Stimulated activated CD4-positive, alpha-beta T cell treated with anti-CD3 and anti-CD28 coated beads, Interleukin-1b, Interleukin-23, amount 100 ng/mL, for 1 hour (primary cell): ENCODE measurements at places on chromosomes 2 and 18.

DNA sequence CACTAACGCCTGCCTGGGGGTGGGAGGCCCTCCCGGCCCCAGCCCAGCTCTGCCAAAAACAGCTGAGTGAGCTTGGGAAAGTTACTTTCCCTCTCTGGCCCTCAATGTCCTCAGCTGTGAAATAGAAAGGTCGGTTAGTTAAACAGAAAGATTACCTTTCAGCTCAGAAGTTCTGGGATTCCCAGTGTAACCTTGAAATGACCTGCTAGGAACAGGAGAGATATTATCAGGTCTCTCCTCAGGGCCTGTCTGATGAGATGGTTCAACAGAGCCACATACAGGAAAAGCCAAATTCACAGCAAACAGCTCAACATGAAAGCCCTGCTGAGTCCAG is 68.8 kb downstream of the LBH start:
- no peak for DNase-seq

DNA sequence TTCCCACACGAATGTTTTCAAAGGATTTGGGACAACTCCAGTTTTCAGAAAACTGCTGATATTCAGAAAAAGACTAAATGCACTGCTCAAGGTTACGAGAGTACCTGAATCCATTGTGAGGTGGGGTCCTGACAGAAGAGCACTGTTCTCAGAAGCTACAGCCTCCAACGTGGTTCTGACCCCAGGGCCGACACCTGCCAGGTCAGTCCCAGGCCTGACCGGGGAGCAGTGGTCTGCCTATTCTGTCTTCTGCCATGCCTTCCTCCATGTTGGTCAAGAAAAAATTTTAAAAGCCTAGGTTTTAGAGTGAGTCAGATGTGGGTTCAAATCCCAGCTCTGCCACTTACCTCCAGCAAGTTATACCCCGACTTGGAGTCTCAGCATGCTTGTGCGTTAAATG is 212.3 kb downstream of the BCL11A start:
- no peak for DNase-seq

- no peak for DNase-seq
Measured at GRCh38 chr2:168002021-168002553, 245.3 kb downstream of the STK39 start.

DNA sequence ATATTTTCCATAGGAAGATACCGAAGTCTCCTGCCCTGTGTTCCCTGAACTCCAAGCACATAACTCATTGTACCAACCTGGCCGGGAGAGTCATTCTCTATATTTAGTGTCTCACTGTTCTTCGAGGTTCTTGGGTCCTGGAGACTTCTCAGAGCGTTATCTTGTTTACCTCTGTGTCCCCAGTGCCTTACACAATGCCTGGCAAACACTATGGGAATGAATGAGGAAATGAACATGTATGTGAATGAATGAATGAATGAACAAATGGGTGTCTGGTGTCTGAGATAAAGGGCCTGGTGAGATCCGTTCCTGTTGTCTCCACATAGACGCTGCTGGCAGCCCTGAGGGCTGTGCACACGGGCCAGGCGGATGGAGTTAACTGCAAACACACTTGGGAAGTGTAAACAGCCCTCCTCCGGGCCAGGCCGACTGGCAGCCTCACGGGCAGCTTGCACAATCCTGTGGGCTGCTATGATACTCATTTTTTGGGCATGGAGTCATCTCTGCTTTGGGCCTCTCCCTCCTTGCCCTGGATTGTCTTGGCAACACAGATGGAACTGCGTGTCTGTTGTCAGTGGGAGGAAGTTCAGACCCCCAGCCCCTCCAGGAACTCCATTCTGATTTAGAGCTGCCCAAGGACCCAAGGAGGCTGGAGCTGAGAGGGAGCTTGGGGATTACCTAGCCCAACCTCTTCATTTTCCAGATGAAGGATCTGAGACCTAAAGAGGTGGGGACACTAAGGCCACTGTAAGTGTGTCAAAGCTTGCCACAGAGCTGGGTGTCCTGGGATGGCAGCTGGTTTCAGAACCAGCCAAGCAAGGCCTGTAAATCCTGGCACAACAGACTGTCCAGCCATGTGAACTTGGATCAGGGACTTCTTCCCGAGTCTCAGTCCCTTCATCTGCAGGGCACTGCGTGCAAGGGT is 124.4 kb downstream of the INHBB start:
- DNase-seq: no peak

- no peak for DNase-seq
Measured at GRCh38 chr2:237509905-237510304, 22.9 kb downstream of the MLPH start.

DNA sequence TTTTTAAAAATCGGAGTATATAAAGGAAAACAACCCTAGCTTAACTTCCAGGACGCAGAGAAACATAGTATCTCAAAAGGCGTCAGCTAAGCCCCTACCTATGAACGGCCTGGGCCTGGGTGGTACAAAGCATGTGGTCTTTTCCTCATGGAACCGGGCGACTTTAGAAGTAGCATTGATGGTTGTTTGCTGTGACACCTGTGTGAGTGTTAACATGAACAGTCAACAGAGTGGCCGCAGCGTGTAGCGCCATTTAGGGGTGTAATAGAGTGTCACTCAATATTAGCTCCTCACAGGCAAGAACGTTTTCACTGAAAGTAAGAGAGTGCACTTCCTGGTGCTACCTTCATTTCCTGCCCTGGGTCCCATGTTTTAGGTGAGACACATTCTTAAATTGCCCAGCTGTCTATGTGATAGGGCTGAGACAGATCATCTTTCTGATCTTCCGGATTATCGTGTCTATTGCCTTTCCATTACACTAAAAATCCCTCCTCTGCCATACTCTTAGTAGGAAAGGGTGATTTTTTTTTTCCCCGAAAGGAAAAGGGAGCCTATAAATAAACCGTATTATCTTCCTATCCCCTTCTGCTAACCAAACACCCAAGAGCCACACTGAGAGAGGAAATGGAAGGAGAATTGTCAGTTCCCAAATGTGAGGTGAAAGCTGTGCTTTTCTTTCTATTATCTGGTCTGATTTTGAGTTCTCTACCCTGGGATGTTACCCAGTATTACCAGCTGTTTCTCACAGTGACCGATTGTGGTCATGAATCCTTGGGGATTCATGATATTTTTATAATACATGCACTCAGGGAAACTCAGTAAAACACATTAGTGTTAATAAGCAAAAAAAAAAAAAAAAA is 1.3 kb downstream of the GORASP2 start:
- no peak for DNase-seq

DNA sequence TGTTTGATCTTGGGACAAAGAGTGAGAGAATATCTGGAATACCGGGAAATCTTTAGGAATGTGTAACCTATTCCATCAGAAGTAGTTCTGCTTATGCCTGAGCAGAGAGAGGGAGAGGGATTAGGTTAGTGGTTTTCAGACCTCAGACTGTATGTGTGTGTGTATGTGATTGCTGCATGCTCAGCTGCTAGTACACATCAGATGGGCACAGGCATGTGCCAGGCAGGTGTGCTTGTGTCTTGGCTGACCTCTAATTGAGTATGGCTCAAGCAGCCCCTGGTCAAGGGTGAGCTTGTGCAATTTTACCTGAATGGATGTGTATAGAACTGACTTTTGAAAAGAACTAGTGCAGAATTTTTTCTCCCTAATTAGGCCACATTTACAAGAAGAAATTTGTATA is 91.2 kb downstream of the INSIG2 start:
- DNase-seq: no peak

DNA sequence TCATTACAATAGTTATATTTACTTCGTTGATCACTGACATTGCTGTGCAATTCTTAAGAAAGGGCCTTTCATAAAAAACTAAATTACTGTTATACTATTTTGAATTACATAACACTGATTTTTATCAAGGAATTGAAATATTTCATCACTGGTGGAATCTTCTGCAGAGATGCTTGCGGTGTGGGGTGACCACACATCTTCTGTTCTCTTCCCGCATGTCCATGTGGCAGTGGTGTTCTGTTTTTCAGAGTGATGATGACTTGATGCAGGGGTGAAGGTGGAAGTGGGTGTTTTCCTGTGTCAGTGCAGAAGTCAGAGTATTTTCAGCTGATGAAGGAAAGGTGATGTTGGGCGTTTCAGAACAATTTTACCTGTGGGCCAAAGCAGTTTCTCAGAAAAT is 7.0 kb downstream of the CNDP2 start:
- no peak for DNase-seq

- no peak for DNase-seq
Measured at GRCh38 chr2:181164699-181165098, 184.3 kb downstream of the UBE2E3 start.

- DNase-seq: no peak
Measured at GRCh38 chr2:238521870-238522269, 95.1 kb downstream of the ASB1 start.

DNA sequence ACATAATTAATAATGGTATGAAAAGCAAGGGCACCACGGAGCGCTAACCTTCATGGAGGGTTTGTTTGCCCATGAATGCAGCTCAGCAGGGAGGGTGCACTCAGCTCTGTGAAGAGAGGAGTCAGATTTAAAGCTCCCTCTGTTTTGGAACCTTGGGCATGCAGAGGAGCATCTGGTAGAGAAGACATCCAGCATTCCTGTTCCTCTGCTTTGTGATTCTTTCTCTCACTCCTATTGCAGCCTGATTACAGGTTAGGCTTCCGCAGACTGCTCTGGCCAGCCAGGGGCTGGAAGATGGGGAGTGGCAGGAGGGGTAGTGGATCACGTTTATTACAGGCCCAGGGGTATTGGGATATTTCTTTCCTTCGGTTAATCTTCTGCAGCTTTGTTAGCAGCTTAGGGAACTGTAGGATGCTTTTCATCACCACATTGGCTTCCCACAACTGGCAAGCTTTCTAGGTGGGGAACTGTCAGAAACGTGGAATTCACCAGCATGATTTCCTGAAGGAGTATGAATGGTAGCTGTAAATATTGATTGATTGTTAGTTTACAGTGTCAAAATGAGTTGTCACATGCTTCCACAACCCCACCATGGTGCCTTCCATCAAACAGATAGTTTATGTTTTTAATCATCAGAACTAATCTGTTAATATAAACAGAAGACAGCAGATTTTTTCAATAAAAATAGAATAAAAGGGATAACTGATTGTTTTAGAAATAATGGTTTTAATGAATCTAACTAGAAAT is 201.1 kb downstream of the VAPA start:
- no peak for DNase-seq

DNA sequence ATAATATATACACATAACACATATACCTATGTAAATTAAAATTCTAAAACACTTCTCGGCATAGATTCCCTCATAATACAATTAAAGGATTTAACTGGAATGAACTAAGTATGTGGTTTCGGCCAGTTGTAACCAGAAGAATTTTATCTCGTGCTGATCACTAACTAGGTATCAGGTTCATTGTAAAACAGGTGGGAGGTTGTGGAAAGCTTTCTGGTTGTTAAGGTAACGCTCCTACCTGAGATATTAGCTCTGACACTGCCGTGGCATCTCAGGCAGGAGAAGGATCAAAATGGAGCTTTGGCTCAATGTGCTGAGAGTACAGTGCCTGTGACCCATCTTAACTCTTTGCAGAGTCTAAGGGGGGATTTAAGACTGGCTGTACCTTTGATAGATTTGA is 42.5 kb downstream of the SLC9A2 start:
- no peak for DNase-seq

- DNase-seq: no peak
Measured at GRCh38 chr2:98806236-98806697, 75.3 kb upstream of the MGAT4A start.

DNA sequence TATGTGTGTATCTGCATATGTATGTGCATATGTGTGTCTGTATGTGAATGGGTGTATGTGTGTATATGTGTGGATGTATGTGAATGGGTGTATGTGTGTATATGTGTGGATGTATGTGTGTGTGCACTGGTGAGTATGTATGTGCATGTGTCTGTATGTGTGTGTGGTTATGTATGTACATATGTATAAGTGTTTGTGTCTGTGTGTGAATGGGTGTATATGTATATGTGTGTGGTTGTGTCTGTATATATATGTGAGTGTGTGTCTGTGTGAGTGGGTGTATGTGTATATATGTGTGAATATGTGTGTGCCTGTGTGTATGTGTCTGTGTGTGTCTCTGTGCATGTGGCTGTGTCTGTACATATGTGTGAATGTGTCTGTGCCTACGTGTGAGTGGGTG is 748.4 kb upstream of the HS6ST1 start:
- no peak for DNase-seq

DNA sequence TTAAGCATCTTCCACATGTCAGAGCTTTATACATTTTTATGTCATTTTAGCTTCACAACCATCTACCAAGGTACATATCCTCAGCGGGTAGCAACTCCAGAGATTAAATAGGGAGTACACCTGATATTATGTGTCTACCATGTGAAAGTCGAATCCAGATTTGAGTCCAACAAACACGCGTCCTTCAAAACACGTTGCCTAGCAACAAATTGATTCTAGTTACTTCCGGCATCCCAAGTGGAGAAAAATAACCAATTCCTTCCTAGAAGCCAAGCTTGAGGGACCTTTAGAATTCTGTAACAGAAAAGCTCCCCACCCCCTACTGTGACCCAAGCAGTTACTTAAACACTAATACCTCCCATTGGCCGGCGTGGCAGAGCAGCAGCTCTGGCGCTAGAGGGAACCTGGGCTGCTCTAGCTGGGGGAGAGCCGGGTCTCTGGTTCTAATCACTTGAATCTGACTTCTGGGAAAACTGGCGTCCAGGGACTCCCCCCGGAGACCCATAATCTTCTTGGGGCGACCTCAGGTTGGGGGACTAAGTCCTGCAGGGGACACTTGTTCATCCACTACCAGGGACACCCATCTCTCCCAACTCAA is at the start of gene ERICH2:
ERICH2 (plus strand) TSS at position 371 of the 598 bp plus-strand sequence. CDS start 304 bp downstream, outside the sequence.
- DNase-seq: no peak

DNA sequence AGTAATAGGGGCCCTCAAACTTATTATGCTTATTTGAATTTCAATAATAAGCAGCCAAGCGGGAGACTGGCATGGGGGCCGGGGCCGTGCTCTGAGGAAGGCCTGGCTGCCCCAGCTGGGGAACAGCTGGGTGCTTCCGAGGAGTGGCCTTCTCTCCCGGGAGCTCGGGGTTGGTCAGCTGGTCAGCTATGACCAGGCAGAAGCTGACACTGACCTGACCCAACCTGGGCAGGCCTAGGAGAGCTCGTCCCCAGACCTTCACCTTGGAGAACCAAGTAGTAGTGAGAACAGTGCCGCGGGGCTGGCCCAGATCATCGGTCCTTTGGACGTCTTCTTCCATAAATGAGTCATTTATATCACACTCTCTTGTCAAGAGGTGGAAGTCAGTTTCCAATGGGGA is 36.1 kb downstream of the RRM2 start:
- DNase-seq: no peak

GRCh38 chr18:45324495-45325113 is 290.7 kb upstream of the SLC14A2 start:
- no peak for DNase-seq

- no peak for DNase-seq
Measured at GRCh38 chr2:26557244-26557925, 79.5 kb upstream of the OTOF start.

DNA sequence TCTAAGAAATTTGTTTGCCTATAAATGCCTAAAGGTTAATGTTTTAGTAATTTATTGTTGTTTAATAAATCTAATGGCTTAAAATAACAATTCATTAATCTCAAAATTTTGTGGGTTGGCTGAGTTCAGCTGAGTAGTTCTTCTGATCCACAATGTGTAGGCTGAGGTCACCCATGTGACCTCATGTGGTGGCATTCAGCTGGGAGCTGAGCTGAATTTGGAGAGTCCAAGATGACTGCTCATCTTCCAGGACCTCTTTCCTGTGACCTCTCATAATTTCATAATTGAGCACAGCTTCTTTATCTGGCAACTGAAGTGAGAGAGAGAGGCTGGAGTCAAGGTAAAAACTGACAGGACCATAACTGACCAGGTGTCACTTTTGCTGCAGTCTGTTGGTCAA is 132.4 kb downstream of the TXNL1 start:
- no peak for DNase-seq
